ENCODE measurements at places on chromosomes 1 and 21.

GRCh38 chr1:46770541-46770940 is 28.3 kb upstream of the CYP4B1 start:
- DNase-seq = no peak

- DNase-seq = no peak
Observed at GRCh38 chr1:8147956-8148355, 121.8 kb upstream of the ERRFI1 start.

DNA sequence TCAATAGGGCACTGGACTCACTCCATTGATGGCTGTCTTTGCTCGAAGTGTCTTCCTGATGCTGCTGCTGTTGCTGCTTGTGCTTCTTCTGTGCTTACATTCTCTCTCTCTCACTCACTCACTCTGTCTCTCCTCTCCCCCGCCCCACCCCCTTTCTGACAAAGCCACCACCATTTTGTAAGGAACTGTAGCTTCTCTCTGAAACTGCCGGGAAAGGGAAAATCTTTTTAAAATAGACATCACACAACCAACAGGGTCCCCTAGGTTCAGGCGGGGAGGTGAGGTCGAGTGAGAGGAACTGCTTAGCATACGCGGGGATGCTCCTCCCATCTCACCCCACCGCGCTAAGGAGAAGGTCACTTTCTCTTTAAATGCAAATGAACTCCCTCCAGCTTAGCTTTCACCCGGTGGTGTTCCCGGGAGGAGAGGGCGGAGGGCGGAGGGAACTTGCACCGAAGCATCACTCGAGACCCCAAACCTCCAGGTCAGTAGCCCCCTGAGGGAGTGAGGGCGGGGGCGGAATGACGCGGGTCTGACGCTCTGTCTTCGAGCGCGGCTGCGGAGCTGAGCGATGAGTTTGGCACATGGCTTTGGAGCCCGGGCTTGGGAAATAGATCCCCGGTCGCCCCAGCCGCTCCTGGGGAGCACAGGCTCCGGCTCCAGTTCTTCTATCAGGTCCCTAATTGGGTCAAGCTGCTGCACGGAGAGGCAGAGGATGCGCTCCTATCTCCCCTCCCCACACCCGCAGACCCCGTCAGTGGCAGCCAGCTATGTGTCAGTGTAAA is at the start of gene CCDC28B:
Gene CCDC28B (plus strand): TSS at position 370 of the 785 bp plus-strand sequence. CDS start 1,341 bp downstream, outside the sequence.
- DNase-seq = peak; percentile 25

- DNase-seq = no peak
Observed at GRCh38 chr21:19855522-19855921, 1142.7 kb upstream of the NCAM2 start.

DNA sequence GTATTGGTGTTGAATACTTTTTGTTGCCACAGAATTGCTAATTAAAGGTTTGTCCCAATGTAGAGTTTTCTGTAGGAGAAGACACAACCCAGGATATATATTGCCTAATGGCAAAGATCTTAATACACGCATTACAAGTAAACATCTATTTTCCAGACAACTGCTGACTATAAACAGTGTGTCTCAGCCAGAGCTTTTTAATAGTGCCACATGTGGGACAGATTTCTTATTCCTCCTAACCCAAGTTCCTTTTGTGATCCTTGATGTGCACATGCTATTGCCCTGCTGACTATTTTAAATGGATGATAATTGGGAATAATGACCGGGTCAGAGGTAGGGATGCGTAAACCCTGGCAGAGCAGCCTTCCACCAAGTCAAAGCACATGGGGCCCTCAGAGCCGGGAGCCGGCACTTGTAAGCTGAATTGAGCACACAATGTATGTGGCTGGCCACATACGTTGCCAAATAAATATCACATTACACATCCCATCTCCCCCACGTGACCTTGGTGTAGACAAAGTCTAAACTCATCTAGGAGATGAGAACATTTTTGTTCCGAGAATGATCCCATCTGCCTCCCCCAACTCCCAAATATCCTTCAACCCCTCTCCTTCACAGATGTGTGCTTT is 209.8 kb upstream of the NFIA start:
- no peak for DNase-seq

- DNase-seq = no peak
Observed at GRCh38 chr1:185398022-185398421, 81.0 kb upstream of the IVNS1ABP start.

- DNase-seq = no peak
Observed at GRCh38 chr21:36487641-36488307, 7.9 kb upstream of the CLDN14 start.

- no peak for DNase-seq
Observed at GRCh38 chr1:151713874-151714273, 2.7 kb downstream of the CELF3 start.

DNA sequence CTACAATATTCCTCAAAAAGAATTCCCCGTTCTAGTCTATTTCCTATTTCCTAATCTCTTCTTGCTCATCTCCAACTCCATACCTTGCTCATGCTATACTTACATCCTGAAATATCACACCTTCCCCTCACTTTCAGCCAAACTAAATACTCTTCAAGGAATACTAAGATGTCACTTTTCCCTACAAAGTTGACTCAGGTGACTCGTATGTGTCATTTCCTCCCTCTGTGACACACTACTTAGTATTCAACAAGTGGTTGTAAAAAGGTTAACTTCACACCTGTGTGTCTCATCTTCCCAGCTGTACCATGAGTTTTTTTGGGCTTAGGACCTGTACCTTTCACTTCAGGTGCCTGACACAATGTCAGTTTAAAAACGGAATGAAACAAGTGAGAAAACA is 81.9 kb upstream of the LBR start:
- no peak for DNase-seq

DNA sequence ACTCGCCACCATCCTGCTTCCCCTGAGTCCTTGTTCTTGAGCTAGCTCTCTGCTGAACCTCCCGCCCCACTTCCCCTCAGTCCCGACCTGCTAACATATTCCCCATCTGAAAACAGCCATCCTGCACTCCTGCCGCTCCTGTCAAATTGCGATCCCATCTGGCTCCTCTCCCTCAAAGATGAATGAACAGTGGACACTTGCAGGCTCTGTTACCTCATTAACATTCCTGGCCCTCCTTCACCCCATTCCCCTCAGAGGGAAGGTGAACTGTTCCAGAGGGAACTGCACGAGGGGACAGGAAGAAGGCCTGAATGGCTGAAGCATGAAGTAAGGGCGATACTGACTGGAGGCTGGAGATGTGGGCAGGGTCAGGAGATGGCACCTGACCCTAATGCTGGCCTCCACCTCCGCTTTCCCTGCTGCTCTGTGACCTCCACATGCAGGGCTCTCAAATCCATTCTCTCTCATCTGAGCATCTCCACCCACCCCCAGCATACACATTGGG is 7.4 kb upstream of the CELSR2 start:
- no peak for DNase-seq

DNA sequence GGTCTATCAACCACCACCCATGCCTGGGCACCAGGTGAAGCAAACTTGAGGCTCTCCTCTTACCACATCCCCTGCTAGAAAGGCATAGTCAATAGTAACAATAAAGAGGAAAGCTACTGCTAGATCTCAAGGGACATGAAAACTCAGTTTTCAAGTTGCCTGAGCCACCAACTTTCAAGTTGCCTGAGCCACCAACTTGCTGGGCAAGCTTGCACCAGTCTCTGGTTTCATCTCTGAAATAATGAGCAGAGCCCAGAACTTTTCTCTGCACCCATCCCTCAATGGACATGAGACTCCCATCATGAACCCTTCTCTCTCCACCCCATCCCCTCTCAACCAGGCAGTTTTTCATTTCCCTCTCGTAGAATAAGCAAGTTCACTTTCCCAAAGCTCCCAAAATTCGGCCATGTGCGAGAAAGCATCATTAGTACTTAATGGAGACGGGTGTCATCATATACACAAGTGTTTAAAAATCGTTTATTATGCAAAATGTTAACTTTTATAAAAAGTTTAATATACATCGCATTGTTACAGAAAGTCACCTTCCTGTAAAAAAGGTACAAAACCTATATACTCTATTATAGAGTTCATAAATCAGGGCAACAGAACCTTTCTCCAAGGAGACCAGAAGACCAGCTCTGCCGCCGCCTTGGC is 1.7 kb downstream of the ID3 start:
- no peak for DNase-seq

DNA sequence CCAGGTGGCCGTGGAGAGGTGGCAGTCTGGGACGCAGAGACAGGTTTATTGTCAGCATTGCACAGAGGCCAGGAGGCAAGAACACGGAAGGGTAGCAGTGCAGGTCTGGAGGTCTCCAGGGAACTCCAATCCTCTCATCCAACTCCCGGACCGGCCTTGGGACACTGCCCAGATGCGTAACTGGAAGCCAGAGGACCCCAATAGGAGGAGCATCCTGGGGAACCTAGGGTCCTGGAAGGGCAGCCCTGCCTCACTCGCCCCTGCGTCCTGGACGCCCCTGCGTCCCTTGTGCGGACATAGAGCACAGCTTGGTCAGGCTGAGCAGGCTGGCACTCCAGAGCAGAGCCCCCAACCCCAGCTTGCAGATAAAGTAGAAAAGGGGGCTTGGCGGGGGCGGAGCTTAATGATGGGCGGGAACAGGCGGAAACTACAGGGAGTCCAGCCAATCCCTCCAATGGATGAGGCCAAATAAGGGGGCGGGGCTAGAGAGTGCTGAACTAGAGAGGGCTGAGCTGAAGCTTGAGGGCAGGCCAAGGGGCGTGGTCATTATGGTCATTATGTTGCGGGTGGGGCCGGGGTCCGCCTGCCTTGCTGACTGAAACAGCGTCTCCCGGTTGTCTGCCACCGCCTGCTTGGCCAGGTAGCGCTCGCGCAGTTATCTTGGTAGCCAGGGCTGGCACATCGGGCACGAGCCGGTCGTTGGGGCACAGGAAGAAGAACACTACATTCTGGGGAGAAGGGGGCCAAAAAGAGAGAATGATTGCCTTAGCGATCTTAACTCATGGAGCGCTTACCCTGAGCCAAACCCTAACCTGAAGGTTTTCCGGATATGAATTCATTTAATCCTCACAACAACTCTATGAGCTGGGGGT is 3.7 kb upstream of the ARHGEF19 start:
- DNase-seq = peak; percentile 27

DNA sequence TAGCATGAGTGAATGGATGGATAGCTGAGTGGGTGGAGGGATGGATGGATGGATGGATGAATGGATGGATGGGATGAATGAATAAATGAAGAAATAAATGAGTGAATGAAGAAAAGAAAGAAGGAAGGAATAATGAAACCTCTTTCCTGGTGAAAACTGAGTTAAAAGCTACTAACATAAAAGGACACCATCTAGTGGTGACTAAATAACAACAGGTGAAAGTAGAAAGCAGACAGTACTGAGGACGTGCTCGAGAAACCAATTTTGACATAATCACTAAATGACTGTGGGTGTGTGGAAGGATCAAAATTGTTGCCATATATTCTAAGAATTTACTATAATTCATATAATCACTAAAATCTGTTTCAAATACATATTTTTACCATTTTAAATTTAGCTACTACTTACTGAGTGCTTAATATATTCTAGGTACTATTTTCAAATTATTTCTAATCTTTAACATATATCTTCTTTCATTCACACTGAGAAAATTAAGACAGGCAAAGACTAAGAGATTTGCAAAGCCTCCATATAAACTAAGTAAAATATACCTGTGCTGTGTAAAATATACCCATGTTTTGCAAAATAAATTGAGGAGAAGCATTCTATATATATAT is 522.9 kb downstream of the LRRIQ3 start:
- no peak for DNase-seq

- DNase-seq = no peak
Observed at GRCh38 chr21:42363312-42363711, 3.0 kb downstream of the TFF1 start.

GRCh38 chr1:45177452-45177851 is 29.0 kb downstream of the ZSWIM5 start:
- no peak for DNase-seq

DNA sequence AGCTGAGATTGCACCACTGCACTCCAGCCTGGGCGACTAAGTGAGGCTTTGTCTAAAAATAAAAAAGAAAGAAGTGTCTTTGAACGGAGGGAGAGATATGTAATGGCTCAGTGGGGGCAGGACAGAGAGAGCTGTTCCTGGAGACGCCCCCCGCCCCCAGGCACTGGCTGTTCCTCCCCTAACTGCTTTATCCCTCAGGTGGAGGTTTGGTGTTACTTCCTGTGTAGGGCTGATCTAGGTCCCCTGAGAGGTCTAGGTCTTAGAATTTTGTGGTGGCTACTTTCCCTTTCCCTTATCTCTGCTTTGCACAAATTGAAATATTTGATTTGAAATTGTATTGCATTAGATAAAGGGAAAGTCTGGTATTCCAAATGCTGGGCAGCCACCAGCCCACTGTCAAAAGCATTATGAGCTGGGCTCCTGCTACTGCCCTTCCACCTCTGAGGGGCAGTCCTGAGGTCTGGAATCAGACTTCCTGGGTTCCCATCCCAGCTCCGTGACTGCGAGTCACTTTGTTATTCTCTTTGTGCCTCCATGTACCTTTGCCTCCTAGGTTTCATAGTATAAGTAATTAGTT is 134.8 kb upstream of the KIF26B start:
- no peak for DNase-seq

DNA sequence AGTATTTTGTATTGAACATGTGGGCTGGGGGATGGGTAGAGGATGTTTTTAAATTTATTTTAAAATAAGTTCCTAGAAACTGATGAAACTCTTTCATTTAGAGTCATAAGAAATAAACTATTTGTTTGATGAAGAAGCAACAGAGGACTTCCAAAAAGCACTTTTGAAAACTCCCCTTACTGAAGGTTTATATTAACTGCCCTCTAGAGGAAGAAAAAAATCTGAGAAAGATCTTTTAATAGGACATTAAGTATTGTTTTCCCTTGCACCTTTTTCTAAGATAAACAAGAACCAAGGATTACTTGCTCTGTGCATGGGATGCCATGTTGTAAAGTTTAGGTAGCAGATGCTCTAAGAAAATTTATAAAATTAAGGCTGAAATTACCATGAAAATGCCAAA is 14.1 kb downstream of the DISP1 start:
- DNase-seq = no peak

- no peak for DNase-seq
Observed at GRCh38 chr1:240169188-240169587, 77.5 kb downstream of the FMN2 start.

- DNase-seq = no peak
Observed at GRCh38 chr1:77874804-77875445, 13.5 kb upstream of the NEXN start.

DNA sequence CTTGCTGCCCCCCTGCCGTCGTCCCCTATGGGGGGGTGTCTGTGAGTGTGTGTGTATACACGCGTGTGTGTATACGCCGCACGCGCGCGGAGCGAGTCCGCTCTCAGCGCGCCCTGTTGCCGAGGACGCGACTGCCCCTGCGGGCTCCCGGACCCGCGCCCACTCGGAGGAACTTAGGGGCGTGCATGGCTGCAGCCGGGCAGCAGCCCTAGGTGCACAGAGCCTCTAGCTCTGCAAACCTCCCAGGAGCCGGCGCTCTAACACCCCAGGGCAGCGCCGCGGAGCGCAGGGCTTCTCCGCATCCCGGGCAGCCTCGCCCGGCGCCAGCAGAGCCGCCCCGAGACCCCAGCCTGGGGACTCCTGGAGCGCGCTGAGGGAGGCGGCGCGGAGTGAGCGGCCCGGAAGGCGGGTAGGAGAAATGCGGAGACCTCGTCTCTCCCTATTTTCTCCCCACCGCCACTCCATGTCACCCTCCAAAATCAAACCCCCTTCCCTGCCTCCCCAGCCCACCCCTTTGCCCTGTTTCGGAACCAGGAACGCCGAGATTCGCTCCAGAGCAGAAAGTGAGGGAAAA is 574 bp downstream of the ITPKB start:
- no peak for DNase-seq

- DNase-seq = no peak
Observed at GRCh38 chr1:231971397-231972110, 345.0 kb downstream of the DISC1 start.

All from activated CD8-positive, alpha-beta memory T cell treated with anti-CD3 and anti-CD28 coated beads for 1 hour (primary cell).